T-cell (primary cell): ENCODE measurements at places on chromosomes 5 and 9. TPM values are rescaled to one million over a fixed set of nuclear protein-coding genes. Genes with fewer than 3 reads are reported as not detected.

SURF1 gene
- total RNA-seq, result 58.3 TPM

LCN15 gene
- not detected for total RNA-seq

SLC36A2 gene
- not detected for total RNA-seq

KCNV2 gene
- not detected for total RNA-seq

TAF11L10 gene
- not detected for total RNA-seq

TUSC1 gene
- total RNA-seq, result 0.23 TPM

CCDC127 gene
- total RNA-seq, result 9.8 TPM

GAPT gene
- 2.2 TPM for total RNA-seq

IL5 gene
- not detected for total RNA-seq

TSSK1B gene
- total RNA-seq, result not detected

GMCL2 gene
- total RNA-seq, result not detected

AJM1 gene
- 5.1 TPM for total RNA-seq

SLC26A2 gene
- 5.6 TPM for total RNA-seq

MTAP gene
- total RNA-seq, result 39.1 TPM

ENTPD2 gene
- not detected for total RNA-seq

SPINK6 gene
- total RNA-seq, result not detected

PCDHGA10 gene
- total RNA-seq, result 0.10 TPM

CDH6 gene
- total RNA-seq, result 0.15 TPM

COL23A1 gene
- total RNA-seq, result 0.07 TPM

OLFM1 gene
- not detected for total RNA-seq

HTR4 gene
- not detected for total RNA-seq

FBXL7 gene
- not detected for total RNA-seq

OR1Q1 gene
- not detected for total RNA-seq

RNF44 gene
- total RNA-seq, result 294 TPM

F12 gene
- total RNA-seq, result 0.28 TPM

IL13 gene
- 0.44 TPM for total RNA-seq

TNFSF8 gene
- total RNA-seq, result 102 TPM

SH3RF2 gene
- total RNA-seq, result 0.75 TPM

EDIL3 gene
- 0.18 TPM for total RNA-seq
